Activated CD4-positive, alpha-beta memory T cell treated with anti-CD3 and anti-CD28 coated beads, Interleukin-2, amount 10 ng/mL, durations not matched to agents 7 days and 5 days (primary cell): ENCODE measurements at places on chromosomes 1 and 21. TPM values are rescaled to one million over a fixed set of nuclear protein-coding genes. Genes with fewer than 3 reads are reported as not detected.

DNA sequence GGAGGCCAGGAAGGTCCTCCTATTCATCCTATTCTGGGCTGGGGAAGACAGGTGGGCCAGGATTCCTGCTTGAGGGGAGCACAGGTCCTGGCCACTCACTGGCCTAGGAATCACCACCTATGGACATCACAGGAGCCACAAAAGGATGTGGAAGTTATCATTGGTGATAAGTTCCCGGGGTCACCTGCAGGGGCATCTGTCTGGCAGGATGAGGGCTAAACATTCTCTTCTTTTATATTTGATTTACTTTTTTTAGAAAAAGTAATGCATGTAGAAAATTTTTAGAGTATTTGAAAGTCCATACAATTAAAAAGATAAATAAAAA is 33.2 kb upstream of the KIAA0040 start:
- no peak for DNase-seq

DNA sequence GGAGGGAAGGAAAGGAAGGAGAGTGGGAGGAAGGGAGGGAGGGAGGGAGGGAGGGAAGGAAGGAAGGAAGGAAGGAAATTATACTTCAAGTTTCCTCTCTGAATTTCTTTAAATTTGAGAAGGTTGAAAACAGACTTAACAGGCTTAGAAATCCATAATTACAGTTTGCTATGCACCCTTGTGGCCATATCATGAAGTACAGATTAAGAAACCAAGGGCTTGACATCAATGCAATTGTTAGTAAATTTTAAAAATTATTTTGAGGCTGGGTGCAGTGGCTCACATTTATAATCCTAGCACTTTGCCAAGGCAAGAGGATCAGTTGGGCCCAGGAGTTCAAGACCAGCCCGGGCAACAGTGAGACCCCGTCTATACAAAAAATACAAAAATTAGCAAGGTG is 14.4 kb downstream of the ANP32E start:
- DNase-seq, result no peak

DNA sequence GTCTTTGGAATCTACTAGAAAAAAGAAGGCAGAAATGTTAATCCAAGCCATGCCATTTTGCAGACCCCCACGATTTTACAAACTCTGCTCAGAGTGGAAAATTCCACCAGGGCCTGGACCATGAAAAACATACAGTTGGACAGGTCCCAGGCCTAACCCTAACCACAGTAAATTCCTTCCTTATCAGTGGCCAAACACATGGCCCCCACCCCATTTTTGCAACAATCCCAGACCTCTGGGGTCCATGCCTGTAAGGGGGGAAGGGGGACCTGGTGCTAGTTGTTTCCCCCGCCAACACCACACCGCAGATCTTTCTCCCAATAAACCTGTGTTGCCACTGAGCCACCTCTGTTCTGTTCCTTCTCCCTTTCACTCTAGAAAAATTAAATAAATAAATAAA is 1352.7 kb downstream of the AMY1C start:
- DNase-seq, result no peak

- DNase-seq, result no peak
Measured at GRCh38 chr1:119266386-119266785, 102.2 kb upstream of the HAO2 start.

DNA sequence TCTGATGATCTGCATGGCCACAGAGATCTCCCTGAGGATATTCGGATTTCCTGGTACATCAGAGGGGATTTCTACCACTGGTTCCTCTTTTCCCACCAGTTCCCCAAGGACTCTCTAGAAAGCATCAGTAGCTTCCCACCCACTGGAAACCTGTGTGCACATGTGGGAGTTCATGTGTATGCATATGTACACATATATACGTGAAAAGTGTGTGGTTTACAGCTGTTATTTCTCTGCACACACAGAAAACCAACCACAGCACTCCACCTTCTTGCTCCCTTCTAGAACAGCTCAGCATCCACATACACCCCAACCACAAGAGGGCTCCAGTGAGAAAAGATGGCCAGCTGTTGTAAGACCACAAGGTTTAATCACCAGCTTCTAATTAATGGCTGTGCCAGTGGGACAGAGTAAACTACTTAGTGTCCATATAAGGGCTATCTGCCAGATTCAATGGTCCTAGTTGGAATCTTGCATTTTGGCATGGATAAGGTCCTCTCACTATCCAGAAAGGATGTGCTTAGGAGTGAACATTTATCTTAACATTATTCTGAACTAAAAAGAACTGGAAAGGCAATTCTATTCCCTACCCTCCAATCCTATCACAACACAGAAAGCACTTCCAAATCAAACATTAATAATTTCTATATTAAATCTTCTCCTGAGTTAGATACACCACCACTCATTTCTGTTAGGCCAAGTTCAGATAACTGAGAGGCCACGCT is 24.1 kb downstream of the GPR3 start:
- DNase-seq, result peak; percentile 63

DNA sequence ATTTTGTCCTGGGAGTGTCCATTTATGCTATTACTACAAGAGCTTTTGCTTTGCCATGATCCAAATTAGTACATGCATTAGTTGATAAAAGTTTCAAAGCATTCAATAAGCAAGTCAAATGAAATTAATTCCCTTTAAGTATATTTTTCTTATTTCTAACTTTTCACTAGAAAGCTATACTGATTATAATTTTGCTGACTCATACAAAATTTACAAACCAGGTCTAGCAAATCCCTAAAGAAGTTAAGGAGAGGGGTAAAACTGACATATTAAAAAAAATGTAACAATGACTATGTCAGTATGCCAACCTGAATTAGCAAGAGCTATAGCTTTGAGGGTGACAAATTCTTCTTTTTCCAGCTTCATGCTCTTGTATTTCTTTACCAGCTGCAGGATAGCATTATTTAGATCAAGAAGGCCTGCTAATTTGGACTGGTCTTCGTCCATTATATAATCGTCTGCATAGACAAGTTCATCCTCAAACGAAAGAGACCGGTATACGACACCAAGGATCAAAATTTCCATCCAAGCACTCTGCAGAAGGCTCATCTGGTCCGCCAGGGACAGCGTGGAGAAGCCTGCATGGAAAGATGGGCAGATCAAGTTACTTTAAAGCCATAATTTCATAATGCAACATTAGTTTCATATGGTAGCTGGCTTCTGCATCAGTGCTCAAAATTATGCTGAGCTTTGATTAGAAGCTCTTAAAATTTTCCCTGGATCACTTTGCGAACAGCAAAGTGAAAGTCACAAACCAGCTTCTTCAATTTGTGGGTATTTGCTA is 95.8 kb upstream of the USH2A start:
- no peak for DNase-seq

GRCh38 chr1:17167041-17167785 is 37.7 kb upstream of the PADI1 start:
- DNase-seq, result no peak

- no peak for DNase-seq
Measured at GRCh38 chr1:182955596-182956588, 2.9 kb upstream of the SHCBP1L start.

DNA sequence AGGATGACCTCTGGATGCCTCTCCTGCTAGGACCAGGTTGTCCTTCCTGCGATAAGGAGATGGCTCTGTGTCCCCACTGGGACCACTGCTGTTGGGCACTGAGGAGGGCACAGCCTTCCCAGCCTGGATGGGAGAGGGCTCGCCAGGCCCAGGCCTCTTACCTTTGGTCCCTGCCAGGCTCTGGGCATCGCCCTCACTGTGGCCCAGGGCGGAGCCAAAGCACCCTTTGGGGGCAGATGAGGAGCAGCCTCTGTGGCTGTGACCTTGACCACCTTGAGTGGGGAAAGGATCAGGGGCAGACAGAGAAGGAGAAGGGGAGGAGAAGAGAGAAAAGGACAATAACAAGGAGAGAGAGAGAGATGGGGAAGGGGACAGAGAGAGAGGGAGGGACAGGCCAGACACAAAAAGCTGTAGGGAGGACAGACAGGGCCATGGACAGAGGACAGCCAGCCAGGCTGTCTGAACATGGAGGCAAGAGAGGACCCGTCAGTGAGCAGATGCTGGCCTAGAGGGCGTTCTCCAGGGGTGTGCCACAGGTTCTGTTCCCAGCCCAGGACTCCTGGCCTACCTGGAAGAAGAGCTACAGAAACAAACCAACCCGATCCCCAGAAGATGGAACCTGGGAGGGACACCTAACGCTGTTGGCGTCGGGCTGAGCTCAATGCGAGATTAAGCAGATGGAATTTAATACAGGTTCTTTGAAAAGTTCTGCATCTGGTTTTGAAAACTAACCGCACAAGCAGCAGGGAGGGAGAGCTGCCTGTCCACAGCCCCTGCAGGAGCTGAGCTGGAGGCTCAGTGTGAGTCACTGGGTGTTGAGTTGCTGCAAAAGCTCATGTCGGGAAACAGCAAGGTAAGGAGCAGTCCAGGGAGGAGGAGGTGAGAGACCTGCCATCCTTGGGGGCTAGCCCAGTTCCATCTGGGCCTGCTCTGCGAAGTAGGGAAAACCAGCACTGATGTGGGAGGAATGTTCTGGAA is 262.1 kb downstream of the PTPRU start:
- DNase-seq, result no peak

GRCh38 chr1:239306426-239306825 is 79.9 kb upstream of the CHRM3 start:
- no peak for DNase-seq

DNA sequence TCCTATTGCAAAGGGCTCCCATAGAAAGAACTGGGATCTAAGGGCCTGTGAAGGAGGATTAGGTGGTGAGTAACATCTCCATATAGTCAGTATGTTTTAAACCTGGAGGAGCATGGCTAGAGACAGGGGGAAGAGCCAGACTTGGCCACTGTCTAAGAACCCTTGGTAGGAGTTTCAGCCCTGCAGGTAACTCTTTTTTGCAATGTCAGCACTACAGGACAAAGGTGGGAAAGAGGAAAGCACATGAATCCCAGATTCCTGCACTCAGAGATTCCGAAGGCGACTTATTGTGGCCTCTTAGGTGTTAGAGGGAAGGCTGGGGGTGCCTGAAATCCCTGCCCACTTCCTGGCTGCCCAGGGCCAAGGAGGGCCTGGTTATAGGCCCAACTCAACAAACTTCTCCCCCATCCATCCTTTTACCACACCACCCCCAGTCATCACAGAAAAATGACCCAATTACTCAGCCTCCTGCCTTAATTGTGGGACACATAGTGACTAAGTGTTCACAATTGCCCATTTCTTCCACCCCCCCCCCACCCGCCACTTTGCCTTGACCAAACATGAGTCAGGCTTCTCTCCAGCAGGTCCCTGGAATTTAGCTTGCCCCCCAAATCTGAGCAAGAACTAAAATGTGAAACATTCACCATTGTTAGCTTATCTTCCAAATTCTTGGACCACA is 1.9 kb upstream of the NTNG1 start:
- no peak for DNase-seq

DNA sequence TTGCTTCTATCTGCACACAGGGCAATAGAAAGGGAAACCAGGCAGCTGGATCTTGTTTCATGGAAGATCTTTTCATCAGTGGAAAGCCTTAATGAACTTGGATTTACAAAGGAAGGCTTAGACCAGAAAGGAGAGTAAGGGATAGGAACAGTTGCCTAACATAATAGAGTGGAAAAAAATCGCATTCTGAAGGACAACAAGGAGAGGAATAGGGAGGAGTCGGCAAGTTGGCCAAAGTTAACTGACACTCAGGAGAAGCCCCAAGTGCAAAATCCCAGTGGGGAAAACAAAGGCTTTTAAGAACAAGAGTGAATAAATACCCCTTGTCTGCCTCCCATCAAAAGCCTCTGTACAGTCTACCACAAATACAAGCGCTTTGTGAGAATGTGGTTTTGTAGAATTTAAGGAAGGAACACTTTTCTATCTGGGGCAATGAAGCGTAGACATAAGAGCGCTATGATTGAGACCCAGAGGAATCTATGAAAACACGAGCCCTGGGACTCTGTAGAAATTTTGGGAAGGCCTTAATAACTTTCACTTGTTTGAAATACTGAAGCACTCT is 74.1 kb downstream of the ZNF648 start:
- DNase-seq, result no peak

GRCh38 chr1:64838486-64838885 is 93.6 kb downstream of the RAVER2 start:
- no peak for DNase-seq

- no peak for DNase-seq
Measured at GRCh38 chr1:14780271-14780670, 181.8 kb downstream of the KAZN start.

DNA sequence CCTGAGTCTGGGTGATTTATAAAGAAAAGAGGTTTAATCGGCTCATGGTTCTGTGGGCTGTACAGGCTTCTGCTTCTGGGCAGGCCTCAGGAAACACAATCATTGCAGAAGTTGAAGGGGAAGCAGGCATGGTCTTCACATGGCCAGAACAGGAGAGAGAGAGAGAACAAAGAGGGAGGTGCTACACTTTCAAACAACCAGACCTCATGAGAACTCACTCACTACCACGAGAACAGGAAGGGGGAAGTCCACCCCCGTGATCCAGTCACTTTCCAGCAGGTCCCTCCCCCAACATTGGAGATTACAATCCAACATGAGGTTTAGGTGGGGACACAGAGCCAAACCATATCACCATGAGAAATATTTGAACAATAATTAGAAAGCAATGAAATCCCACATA is 222.9 kb downstream of the FAM72C start:
- no peak for DNase-seq

DNA sequence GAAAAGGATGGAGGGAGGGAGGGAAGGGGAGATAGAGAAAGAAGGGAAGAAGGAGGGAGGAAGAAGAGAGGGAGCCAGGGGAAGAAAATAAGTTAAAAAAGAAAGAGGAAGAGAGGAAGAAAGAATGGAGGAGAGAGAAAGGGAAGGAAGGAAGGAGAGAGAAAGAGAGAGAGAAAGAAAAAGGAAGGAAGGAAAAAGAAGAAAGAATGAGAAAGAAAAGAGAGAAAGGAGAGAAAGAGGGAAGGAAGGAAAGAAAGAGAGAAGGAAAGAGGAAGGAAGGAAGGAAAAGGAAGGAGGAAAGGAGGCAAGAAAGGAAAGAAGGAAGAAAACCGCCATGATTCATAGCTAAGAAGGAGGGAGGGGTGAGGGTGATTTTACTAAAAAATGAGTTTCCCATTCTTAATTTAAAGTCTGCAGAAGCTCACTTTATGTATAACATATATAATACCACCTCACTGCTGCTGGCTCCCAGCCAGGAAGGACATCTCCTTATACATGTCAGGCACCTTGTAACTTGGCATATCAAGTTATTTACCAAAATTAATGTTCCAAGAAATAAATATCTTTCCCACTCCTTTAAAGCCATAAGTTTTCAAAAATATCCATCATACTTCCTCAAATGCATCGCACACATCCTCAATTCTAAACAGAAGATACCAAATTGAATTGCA is 46.0 kb upstream of the OLIG2 start:
- no peak for DNase-seq

PTCH2 gene
- total RNA-seq, result 1.0 TPM

SPRR1B gene
- not detected for total RNA-seq

C1orf115 gene
- 1.5 TPM for total RNA-seq

LMOD1 gene
- total RNA-seq, result not detected

PAPPA2 gene
- 0.08 TPM for total RNA-seq

C1orf21 gene
- 8.8 TPM for total RNA-seq

KRTAP12-2 gene
- not detected for total RNA-seq

FCGR3A gene
- 0.18 TPM for total RNA-seq

ELAPOR1 gene
- total RNA-seq, result 4.1 TPM

CFHR4 gene
- not detected for total RNA-seq

NHLH1 gene
- total RNA-seq, result 0.43 TPM

IL22RA1 gene
- not detected for total RNA-seq
